NCI-H2081 (cell line): ENCODE measurements at places on chromosomes 1 and 21.

GRCh38 chr1:90114521-90115141, 119.7 kb downstream of the ZNF326 start:
- DNase-seq: peak; percentile 39

GRCh38 chr1:245715970-245716369, 561.2 kb downstream of the KIF26B start:
- no peak for DNase-seq

DNA sequence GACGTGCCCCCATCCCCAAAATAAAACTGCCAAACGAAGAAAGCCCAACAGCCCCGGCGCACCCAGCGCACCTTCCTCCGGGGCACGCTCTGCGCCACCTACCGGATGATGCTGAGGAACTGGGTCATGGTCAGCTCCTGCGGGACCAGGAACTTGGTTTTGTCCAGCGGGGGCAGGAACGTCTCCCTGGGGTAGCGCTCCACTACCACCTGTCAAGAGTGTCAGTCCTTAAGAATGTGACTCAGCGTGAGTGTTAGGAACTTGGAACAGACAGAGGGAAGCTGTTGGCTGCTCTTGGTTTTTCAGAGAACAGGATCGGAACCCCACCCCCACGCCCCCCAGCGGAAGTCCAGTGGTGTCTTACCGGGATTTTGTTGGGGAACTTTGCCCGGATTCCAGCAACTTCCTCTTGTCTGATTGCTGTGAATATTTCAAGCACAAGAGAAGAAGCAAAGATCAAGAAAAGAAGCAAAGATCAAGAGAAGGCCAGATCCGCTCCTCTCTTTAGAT, 431 bp downstream of the MAP1LC3C start:
- DNase-seq: no peak

GRCh38 chr1:9289711-9290485, 2.8 kb upstream of the SPSB1 start:
- DNase-seq: no peak

DNA sequence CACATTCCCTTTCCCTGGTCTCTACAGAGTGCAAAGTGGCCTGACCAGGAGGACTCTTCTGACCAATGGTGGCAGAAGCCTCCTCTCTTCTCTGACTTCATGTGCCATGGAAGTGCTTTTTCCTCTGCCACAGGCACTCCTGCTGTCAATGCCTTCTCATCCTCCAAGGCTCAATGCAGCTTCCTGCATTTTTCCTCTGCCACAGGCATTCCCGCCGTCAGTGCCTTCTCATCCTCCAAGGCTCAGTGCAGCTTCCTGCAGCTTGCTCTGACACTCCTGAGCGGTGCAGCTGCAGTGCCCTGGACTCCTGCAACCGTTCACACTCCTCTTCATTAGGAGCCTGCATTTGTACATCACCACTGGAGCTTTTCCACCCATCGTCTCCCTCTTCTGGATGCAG, 4.7 kb upstream of the ADARB1 start:
- DNase-seq: no peak

DNA sequence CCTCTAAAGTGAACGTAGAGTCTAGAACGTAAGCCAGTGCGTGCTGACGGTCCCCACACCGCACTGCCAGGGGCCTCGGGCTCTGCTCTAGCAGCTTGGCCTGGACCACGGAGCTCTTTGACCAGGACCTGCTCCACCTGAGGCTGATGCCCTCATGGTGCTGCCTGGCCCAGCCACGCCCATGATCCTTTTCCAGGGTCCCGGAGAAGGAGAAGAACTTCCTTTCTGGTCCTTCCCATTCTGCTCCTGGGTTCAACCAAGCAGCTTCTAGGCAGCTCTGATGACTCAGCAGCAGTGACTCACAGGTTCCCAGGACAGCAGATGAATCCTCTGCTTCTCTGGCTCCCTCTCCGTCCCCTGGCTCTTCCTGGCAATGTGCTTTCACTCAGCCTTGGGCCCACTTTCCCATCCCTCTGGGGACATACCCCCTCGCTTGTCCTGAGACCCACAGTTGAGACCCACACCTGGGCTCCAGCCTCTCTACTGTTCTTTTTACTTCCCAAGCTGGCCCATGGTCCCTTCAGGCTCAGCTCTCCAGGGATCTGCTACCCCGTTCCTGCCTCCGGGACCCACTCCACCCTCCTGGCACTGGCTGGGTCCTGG, 246.3 kb upstream of the RAB4A start:
- no peak for DNase-seq

DNA sequence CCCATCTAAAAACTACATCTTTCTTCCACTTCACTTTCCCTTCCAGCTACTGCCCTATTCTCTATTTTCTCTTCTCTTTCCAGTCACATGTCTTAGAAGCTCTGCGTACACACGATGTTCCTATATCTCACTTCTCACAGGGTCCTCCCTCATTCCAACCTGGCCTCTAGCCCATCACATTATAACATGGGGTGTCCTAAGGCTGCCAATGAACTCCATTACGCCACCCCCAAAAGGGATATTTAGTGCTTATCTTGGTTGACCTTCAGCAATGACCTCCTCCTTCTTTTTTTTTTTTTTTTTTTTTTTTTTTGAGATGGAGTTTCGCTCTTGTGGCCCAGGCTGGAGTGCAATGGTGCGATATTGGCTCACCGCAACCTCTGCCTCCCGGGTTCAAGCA, 38.2 kb upstream of the FAM89A start:
- DNase-seq: no peak

- no peak for DNase-seq
Measured at GRCh38 chr1:40620586-40621210, 44.8 kb downstream of the RIMS3 start.
